ENCODE measurements at places on chromosomes 1 and 21.

GRCh38 chr1:203291201-203292096 lies 13.9 kb upstream of the BTG2 start:
- no peak for DNase-seq

- DNase-seq = no peak
Observed at GRCh38 chr1:82919837-82920236, 1079.1 kb downstream of the TTLL7 start.

GRCh38 chr1:85259912-85260274 lies 431 bp upstream of the C1orf52 start:
- DNase-seq = no peak

DNA sequence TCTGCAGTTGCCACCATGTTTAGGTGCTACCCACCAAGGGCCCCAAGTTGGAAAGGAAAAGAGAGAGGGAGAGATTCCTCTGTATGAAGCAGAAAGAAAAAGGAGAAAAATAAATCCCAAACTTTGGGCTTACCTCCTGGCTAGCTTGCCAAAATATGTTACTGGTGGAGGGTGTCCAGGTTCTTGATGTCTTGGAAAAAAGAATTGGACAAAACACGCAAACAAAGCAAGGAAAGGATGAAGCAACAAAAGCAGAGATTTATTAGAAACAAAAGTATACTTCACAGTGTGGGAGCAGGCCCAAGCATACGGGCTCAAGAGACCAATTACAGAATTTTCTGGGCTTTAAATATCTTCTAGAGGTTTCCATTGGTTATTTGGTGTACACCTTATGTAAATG lies 204.5 kb upstream of the LRRC7 start:
- no peak for DNase-seq

- DNase-seq = peak; percentile 4
Observed at GRCh38 chr1:93304716-93305138, 41.0 kb upstream of the DR1 start.

GRCh38 chr1:32178380-32179192 lies 889 bp upstream of the TXLNA start:
- DNase-seq = no peak
